MV-4-11 (cell line): ENCODE measurements at places on chromosomes 7 and 10.

GRCh38 chr7:92135052-92135889 is 994 bp upstream of the CYP51A1 start:
- no peak for DNase-seq

DNA sequence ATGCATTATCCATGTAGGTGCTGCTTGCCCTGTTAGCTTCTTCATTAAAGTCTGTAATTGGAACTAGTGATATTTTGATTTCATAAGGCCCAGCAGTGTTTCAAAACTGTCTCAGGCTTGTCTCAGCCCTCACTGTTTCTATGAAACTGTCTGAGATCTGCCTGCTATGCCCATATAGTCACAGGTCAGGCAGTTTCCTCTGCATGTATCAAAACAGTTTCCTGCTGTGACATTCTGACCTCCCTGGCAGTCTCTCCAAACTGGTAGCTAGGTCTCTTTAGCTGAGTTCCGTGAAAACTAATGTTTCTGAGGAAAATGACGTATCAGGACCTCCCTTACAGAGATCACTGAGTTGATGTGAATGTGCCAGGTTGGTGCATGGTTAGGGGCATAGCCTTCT is 18.9 kb upstream of the SEMA3D start:
- DNase-seq = no peak

DNA sequence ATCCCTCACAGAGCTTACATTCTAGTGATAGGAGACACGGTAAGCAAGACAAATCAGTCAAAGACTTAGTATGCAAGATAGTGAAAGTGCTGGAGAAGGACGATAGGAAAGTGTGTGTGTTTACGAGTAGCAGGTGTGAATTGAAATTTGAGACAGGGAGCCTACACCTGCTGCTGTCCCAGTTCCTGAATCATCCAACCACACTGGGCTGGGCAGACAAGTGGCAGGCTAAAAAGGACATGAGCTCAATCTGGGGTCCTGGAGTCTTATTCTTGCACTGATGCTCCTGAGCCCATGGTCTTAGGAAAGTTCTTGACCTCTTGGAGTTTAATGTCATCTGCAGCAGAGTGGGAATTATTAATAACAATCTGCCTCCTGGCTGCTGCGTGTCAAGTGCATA is 16.2 kb downstream of the RBP3 start:
- no peak for DNase-seq

GRCh38 chr10:73873142-73873837 is 1.1 kb downstream of the CAMK2G start:
- no peak for DNase-seq
